ENCODE measurements at places on chromosomes 4 and X.

DNA sequence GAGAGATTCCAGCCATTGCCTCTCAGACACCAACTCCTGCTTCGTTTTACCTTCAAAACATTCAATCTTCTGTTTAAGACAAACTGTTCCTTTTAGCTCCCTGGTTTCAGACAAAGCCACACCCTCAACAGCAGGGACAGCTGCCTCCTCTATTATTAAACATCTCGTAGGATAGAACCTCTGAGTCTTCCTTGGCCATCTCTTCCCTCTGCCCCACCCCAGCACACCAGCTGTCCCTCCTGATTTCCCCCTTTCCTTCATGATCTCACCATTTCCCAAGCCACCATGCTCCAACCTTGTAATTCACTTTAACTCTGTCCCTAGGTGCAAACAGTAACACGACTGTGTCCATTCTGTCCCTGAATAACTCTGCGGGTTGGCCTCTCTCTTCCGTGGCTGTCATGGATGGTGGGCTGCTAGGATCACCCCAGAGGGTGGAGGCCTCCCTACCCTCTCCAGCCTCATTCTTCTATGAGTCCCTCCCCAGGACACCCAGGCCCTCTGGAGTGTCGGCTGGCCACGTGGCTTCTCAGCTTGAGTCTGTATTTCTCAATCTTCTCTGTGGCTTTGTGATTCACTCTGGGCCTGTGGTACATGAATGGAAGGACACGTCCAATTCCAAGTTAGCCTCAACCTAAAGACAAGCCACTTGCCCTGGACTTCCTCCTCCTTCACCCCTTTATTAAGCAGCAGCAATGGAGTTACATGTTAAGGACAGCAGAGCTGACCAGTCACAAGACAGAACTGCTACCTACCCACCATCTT is 349.9 kb downstream of the FBXW7 start:
- DNase-seq: no peak

DNA sequence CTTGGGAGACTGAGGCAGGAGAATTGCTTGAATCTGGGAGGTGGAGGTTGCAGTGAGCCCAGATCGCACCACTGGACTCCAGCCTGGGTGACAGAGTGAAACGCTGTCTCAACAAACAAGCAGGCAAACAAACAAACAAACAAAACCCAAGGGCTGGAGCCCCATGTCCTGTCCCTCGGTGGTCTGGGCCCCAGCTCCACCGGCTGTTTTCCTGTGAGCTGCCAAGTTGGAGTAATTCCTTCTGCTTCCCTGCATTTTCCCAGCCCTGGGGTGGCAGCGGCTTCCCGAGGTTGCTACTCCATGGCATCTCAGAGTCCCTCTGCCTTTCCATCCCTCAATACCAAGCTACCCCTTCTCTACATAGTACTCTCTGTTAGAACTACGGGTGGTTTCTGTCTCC is 43.2 kb downstream of the RGS12 start:
- no peak for DNase-seq

GRCh38 chr4:107579099-107579498 is 140.9 kb downstream of the PAPSS1 start:
- DNase-seq: no peak

GRCh38 chr4:39522068-39522467 is 5.2 kb downstream of the UGDH start:
- no peak for DNase-seq

- DNase-seq: no peak
Measured at GRCh38 chr4:37477126-37477525, 209.1 kb downstream of the RELL1 start.

- no peak for DNase-seq
Measured at GRCh38 chr4:183636503-183636902, 22.5 kb downstream of the RWDD4 start.

DNA sequence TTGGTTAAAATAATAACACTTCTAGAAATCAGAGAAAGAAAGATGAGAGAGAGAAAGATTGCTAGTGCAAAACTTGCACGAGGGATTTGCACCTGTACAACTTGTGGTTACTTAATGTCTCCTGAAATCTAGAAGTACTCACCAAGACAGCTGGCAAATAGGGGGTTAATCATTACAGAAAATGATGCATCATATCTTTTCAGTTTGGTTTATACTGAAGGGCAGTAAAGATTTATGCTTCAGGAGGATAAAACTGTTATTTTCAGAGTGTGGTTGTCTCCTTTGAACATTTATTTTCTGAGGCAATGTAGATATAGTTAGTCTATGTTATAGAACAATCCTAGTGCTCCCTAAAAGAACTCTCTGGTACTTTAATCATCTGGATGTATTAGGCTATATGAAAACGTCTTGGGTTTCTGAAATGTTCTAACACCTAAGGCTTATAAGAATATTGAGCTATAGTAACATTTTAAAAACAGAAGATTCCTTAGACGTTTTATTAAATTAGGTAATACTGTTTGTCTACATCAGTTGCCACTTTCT is 13.3 kb downstream of the ATOH1 start:
- no peak for DNase-seq

GRCh38 chrX:136623396-136623795 is 24.6 kb upstream of the CD40LG start:
- no peak for DNase-seq

DNA sequence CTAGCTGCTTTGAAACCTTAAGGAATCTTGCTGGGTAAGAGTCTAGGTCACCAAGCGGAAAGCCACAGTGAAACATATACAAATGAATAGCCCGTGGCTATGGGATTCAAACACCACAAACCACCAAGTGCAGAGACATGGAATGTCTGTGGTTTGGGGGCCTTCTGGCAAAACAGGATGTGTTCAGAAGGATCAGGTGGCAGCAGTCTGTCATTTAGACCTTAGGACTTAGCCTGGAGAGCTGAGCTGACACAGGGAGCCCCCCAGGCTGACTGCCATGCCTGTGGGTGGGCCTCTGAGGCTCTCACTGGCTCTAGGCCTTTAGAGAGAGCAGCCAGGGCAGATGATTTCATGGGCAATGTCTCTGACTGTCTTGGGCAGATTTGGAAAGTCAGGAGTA is 225.6 kb downstream of the FBXW7 start:
- peak; percentile 63 for DNase-seq

DNA sequence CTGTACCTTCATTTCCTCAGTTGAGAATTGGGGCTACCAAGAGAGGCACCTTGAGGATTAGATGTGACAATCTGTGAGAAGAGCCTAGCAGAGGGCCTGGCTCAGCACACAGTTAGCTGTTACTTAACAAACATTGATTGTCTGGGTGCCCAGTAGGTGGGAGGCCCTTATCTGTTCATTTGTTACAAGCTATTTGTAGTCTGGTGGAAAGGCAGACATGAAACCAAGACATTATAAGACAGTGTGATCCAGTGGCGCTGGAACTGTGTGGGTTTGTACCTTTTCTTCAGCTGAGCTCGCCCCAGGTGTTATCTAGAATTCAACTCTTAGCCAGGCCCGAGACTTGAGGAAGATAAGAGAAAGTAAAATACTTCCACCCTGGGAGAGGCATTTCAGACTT is 16.9 kb downstream of the AKAP4 start:
- DNase-seq: no peak

DNA sequence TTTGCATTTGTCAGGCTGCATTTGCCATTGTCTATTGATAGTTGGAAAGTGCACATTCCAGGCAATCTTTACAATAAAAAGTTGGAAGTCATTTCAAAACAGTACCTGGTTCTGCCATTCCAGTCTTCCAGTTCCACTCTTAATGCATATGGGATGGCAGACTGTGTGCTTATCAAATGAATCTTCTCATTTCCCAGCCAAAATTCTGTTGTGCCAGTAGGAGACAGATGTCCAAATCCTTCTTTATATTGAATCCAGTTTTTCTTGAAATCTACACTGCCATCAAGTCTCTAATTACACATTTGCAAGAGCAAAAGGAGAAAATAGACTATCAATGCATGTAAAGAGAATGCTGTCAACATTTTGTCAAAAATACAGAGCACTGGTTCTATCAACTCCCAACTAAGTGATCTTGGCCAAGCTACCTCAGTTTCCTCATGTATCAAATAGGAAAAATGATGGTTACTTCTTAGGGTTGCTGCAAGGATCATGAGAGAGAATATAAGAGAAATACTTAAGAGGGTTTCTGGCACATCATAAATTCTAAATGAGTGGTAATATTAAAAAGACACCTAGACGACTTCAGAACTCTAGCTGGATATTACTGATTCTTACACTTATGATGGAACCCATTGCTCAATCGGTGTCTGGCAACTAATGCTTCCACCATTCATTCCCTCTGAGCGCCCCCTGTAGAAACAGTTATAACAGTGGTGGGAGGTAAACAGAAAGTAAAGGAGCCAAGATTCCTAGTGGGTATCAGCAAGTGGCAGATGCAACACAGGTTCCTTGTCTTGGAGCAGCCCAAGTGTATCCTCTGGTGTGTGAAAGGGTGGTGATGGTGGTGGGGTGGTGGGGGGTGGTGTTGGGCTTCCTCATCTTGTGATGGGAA is 3.8 kb downstream of the FGG start:
- DNase-seq: no peak
